Stimulated activated CD8-positive, alpha-beta memory T cell treated with anti-CD3 and anti-CD28 coated beads, Interleukin-4, amount 100 ng/mL, for 1 hour (primary cell): ENCODE measurements at places on chromosomes 7 and 10.

- DNase-seq, result no peak
Observed at GRCh38 chr10:34281661-34282582, 533.2 kb downstream of the PARD3 start.

DNA sequence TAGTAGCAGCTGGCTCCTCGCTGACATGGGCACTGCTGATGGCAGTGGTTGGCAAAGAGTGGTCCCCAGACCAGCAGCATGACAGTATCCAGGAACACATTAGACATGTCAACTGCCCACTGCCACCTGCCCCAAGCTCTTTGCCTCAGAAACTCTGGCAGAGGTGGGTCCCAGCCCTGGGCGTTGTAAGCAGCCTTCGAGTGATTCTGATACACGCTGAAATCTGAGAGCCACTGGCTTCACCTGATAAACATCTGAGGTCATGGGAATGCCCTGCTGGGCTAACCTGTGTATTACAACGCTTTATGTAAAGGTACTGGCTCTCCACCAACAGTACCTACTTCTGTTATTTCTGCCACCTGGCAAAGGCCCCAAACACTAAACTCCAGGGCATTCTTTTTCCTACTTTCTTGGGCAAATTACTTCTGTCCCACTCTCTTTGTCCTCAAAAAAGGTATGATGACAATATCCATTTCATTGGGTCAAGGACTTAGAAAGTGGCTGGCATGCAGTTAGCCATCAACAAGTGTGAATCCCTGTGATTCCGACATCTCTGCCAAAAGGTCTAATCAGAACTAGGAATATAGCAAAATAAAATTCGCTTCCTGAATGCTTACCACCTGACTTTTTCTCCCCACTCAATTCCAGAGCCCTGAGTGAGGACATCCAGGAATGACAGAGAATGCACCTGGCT lies 9.2 kb downstream of the SGMS1 start:
- DNase-seq, result no peak

GRCh38 chr7:1883031-1883761 lies 213.1 kb downstream of the ELFN1 start:
- DNase-seq, result no peak

DNA sequence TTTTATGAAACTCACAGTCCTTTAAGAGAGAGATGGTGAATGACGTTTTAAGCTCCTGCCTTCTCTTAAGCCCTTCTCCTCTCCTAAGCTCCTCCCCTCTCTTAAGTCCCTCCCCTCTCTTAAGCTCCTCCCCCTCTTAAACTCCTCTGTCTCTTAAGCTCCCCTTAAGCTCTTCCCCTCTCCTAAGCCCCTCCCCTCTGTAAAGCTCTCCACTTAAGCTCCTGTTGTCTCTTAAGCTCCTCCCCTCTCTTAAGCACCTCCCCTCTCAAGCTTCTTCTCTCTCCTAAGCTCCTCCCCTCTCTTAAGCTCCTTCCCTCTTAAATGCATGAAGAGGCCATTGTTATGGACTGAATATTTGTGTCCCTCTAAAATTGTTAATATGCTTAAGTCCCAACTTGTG lies 1180.6 kb upstream of the AUTS2 start:
- DNase-seq, result no peak

DNA sequence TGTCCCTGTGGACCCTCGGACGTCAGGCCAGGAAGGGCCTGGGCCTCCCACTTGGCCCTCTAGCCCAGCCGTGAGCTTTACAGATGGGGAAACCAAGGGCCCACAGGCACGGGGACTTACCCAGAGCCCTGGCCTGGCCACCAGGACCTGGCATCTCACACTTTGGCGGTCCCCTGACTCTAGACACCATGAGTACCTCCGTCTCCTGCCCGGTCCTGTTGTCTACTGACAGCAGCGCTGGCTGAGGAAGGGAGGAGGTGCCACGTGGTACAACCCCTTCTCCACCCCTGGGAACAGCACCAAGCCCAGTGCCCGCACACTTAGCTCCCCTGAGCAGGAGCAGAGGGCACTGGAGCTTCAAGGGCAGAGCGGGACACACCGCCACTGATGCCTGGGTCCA lies 26.1 kb downstream of the ADGRA1 start:
- DNase-seq, result no peak

DNA sequence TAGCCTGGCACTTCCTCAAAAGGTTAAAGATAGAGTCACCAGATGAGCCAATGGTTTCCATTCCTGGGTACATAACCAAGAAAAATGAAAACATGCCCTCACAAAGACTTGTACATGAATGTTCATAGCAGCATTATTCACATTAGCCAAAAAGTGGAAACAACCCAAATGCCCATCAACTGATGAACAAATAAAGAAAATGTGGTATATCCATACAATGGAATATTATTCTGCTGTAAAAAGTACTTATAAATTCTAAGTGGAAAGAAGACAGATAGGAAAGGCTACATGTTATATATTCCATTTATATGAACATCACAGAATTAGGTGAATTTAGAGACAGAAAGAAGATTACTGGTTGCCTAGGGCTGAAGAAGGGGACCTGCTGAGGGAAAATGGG lies 10.7 kb upstream of the SLC16A9 start:
- no peak for DNase-seq

GRCh38 chr7:108235451-108236061 lies 105.4 kb upstream of the LAMB4 start:
- DNase-seq, result no peak
